Stimulated activated CD8-positive, alpha-beta memory T cell treated with anti-CD3 and anti-CD28 coated beads, Interleukin-4, amount 100 ng/mL, for 4 hours (primary cell): ENCODE measurements at places on chromosomes 6 and 20.

- peak; percentile 35 for DNase-seq
Observed at GRCh38 chr6:158649289-158650143, at the start of gene SYTL3. TSS of gene SYTL3 (plus strand) at chr6:158650054. CDS start at chr6:158663269, 13,215 bp downstream.

DNA sequence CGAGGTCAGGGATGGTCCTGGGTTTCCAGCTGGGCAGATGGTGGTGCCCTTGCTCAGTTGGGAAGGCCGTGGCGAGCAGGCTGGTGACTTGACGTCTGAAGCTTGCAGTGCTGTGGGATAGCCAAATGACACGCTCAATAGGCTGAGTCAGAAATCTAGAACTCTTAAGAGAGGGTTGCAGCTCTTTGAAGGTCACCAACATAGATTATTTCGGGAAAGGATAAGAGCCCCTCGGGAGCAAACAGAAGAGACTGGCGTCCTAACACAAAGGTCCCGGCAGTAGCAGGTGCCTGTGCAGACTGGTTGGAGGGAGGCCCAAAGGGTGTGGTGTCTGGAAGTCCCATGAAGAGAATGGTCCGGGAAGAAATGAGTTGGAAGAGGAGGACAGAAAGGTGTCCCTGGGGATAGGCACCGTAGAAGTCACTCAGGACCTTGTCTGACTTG, 18.4 kb downstream of the PKIG start:
- DNase-seq = no peak

GRCh38 chr6:16338577-16339264, 100.3 kb downstream of the GMPR start:
- DNase-seq = no peak

GRCh38 chr6:78594668-78595066, 272.7 kb upstream of the IRAK1BP1 start:
- DNase-seq = no peak
